ENCODE measurements at places on chromosomes 16 and 17.

- DNase-seq, result no peak
These were observed 27.2 kb upstream of the CDC6 start for GRCh38 chr17:40260528-40260927.

GRCh38 chr16:52283018-52283417, 263.9 kb downstream of the TOX3 start:
- peak; percentile 50 for DNase-seq

DNA sequence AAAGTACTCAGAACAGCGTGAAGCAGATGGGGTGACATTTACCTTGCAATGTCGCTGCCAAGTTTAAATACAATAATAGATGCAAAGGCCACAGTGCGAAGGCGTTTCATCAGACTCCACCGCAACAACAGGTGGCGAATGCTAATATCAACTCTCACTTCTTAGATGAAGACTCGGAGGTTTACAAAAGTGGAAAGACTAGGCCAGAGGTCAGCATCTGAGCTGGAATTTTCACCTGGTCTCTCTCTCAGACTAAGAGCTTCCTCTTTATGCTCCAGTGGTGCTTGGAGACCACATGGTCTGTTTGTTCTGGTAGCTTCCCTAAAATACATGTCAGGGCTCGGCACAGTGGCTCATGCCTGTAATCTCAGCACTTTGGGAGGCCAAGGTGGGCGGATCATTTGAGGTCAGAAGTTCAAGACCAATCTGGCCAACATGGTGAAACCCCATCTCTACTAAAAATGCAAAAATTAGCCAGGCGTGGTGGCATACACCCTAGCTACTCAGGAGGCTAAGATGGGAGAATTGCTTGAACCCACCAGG, 169.1 kb downstream of the XYLT1 start:
- no peak for DNase-seq

DNA sequence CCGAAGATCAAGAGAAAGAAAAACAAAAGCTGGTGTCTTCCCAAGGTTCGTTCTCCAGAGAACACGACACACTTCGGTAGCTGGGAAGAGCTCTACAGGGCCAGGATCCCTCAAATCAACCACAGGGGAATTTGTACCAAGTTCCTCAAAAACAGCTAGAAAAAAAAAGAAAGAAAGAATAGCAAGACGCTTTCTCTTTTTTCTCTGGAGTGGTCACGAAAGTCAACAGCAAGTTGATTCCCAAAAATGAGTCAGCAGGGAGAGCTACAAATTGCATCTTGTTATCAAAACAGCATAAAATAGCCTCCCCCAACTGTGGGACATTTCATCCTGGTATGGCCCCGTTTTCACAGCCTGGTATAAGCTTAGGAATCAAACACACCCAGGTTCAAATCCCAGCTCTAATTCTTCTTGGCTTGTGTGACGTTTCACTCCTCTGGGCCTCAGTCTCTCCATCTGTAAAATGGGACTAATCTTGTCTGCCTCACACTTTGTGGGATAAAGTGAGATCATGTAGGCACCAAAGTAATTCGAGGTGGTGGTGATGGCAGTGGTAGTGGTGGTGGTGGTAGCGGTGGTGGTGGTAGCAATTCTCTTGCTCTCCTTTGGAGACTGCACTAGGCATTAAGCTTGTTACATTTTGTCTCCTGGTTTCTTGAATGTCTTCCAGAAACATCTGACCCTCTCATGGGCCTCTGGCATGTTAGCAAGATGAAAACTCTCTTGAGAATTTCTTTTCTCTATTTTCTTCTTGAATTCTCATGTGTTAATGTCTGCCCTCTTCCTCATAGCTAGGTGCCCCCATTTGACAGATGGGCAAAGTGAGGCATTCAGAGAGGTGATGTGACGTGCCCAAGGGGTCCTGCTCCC, 988 bp upstream of the IL21R start:
- peak; percentile 63 for DNase-seq
